ENCODE measurements at places on chromosomes 3 and 15.

GRCh38 chr3:143693506-143693905 lies 154.8 kb downstream of the SLC9A9 start:
- no peak for DNase-seq

DNA sequence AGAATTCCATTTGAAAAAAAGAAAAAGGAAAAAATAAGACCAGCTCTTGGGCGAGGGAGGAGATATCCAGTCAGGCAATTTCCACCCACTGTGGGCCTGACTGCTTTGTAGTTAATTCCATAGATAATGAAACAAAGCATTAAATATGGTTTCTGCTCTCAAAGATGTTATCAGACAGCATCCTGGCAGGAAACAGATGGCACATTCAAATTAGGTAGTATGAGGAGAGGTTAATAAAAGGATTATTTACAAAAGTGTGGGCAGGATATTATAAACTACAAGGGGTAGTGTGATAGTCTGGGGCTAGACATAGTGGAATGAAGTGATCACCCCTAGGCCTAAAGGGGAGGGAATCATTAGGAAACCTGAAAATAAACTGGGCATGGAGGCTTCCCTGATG lies 193.2 kb downstream of the CLSTN2 start:
- DNase-seq: peak; percentile 52

GRCh38 chr15:69719527-69720240 lies 267.1 kb downstream of the RPLP1 start:
- no peak for DNase-seq

DNA sequence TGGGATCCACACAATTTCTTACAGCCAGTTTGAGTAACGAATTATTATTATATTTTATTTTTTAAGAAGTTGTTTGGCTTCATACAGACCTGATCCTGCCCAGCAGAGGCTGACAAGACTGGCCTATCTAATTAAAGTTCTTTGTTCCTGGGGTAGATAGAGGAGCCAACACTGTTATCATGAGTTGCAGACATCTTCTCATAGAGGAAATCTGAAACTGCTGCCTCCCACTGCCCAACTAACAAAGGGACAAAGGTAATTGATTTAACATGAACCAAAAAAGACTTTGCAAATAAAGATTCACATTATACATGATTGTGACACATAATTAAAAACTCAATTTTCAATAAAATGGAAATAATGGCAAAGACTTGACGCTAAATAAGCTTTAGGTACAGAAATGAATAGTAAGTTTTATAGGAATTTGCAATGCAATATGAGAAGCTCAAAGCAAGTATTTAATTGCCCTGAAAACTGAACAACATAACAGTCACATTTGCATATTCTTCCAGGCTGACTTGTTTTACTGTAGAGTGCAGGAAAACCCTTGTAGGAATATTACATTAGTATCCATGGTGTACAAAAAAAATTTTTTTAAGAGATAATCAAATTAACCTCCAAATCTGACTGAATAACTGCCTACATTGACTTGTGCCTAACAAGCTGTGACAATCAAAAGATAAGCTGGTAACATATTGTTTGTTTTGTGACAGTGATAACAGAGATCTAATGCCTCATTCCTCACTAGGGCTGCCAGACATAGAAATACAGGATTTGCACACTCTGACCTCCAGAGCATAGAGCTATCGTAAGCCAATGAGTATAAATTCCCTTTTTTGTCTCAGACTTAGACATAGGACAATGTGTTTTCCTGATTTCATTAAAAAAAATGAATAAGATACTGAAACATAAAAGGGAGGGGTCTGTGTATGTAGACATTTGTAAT lies 273.2 kb downstream of the MFSD1 start:
- DNase-seq: no peak

DNA sequence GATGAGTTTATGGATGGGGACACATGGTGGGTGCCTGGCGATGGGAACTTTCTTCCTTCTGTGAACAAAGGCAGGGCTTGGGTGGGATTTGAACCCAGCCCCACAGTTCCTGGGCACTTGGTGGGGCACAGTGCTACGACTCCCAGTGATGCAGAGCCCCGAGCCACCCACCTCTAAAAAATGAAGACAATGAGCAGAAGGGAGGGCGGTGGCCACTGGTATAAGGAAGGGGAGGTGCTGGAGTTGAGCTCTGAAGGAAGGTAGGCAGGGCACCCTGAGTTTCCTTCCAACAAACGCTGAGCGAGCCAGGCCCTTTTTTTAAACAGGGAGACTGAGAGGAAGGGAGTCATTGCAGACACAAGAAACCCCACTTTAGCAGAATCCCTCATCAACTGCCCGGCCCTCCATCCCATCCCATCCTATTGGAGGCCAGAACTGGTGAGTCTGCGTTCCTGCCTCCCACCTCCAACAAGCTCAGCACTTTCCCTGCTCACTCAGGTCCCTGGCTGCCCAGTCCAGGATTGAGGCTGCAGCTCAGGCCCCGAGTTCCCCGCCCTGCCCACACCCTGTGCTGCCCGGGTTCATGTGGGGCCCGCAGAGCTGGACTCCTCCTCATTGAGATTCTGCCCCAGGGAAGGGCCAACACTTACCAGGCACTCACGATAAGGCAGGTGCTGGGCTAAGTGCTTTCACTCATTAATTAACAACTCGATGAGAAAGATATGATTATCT lies 57.3 kb downstream of the LINGO1 start:
- no peak for DNase-seq

- DNase-seq: no peak
These were observed 48.1 kb downstream of the IQSEC1 start for GRCh38 chr3:13025090-13025489.

DNA sequence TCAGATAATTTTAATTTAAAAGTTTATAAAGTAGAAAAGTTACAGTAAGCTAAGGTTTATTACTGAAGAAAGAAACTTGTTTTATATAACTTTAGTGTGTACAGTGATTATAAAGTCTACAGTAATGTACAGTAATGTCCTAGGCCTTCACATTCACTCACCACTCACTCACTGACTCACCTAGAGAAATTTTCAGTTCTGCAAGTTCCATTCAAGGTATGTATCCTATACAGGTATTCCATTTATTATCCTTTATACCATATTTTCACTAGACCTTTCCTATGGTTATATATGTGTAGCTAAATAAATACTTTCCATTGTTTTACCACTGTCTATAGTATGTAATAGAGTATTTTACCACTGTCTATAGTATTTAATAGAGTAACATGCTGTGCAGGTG lies 33.2 kb upstream of the MME start:
- DNase-seq: no peak

GRCh38 chr15:75663931-75664421 lies 16.3 kb downstream of the SNX33 start:
- no peak for DNase-seq

DNA sequence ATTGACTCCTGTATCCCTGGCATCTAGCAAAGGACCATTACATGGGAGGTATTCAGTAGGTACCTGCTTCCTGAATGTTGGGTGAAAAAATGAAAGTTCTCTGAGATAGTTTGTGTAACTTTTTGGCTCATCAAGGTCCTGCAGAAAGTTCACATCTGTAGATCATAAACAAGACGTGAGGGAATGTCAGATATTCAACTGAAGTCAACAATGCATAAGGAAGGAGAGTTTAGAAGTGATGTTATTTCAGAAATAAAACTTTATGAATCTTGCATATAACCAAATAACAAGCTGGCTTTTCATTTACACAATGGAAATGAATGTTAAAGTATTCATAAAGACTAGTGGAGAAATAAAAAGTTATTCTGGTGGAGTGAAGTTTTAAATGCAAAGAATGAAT lies 73.4 kb upstream of the RBMS3 start:
- DNase-seq: no peak

DNA sequence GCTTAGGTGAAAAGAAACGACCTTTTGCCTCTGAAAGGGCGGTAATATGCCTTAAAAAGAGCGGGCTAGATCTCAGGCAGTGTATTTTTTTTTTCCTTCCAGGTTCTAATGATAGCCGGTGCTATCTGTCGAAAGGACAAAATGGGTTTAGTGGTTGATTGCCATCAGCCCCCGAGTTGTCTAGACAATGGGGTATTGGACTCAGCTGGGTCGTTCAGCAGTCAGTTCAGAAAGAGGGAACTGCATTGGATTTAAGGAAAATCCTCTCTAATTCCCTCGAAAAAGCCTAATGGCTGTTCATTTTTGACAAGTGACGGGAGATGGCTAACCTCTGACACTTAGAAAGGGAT lies 728 bp downstream of the EIF2B5 start:
- DNase-seq: no peak

GRCh38 chr3:122088531-122088930 lies 33.4 kb downstream of the CD86 start:
- no peak for DNase-seq

GRCh38 chr3:33060609-33061337 lies 36.2 kb downstream of the GLB1 start:
- no peak for DNase-seq
